H54 (cell line): ENCODE measurements at places on chromosomes 3 and 15.

DNA sequence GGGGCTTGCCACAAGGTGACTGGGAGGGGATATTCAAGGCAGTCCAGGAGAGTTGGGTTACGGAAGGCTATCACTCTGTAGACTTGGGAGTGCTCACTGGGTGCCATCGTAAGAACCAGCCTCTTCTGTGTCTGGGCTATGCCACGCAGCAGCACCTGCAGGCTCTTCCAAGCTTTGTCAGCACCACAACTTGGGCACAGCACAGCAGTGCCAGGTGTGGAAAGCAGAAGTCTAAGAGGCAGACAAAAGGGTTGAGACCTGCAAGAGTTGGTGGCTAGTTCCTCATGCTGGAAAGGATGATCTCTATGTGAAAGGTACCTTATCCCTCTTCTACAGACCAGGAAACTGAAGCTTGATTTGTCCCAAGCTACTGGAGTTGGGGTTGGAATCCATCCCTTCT lies 15.8 kb downstream of the CX3CR1 start:
- no peak for DNase-seq

- DNase-seq = no peak
These were observed 3.6 kb downstream of the ZNF589 start for GRCh38 chr3:48244461-48244860.

DNA sequence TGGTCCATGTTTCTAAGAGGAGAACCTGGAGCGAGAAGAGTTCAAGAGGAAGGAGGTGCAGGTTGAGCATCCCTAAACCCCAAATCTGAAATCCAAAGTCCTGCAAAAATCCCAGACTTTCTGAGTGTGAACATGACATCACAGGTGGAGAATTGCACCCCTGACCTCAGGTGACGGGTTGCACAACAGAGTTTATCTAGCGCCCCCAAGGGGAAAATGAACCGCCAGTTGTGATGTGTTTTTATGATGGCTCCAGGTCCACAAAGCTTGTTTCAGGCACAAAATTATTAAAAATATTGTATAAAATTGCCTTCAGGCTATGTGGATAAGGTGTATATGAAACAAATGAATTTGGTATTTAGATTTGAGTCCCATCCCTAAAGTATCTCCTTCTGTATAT lies 420.0 kb downstream of the GABRB3 start:
- DNase-seq = no peak

- no peak for DNase-seq
These were observed 342.4 kb upstream of the THBS1 start for GRCh38 chr15:39238443-39238842.

- DNase-seq = no peak
These were observed 76.3 kb downstream of the PDZRN3 start for GRCh38 chr3:73548436-73548835.

DNA sequence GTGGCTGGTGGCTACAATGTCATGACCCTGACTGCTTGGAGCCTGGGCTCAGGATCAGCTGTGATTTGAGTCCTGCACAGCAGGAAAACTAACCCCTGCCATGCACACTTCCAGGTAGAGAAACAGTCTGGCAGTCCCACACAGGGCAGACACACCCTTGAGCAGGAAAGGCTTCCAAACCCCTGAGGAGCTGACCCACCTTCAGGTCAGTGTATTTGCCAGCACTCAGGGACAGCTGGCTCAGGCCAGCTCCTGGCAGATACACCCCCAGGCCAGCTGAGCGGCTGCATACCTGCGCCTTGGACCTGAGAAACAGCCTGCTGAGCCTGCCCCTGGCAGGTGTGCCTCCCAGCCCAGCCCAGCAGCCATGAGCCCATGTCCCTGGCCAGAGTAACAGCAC lies 22.2 kb upstream of the CDAN1 start:
- DNase-seq = no peak

- DNase-seq = no peak
These were observed 34.9 kb upstream of the ARL8B start for GRCh38 chr3:5087209-5087608.

DNA sequence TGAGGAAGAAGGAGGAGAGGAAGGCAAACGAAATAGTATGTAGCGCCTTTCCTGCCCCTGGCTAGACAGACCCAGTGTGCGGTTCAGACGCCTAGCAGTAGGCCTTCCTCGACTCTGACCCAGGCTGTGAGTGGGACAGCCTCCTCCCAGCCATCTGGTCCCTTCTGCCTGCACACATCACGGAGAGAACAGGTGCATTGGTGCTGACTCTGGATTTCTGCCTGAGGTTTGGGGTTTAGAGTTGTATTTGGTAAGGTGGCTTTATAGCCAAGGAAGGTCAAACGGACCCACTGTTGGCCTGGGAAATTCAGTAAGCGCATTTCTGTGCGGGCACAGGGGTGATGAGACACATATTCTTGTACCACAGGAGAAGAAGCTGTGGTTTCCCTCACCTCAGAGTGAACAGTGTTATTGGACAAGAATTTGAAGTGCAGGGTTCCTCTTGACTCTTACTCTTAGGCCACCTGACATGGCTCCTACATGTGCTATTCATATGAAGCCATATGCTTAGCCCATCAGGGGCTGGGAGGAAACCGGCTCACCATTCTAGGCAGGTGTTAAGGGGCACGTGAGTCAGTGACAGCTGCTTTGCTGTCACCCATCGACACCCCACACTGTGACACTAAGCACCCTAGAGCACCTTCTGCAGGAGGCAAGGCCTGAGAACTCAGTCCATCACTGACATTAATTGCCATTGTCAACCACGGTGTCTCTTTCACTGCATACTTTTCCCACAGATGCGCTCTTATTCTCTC lies 143.3 kb downstream of the CHDH start:
- no peak for DNase-seq

DNA sequence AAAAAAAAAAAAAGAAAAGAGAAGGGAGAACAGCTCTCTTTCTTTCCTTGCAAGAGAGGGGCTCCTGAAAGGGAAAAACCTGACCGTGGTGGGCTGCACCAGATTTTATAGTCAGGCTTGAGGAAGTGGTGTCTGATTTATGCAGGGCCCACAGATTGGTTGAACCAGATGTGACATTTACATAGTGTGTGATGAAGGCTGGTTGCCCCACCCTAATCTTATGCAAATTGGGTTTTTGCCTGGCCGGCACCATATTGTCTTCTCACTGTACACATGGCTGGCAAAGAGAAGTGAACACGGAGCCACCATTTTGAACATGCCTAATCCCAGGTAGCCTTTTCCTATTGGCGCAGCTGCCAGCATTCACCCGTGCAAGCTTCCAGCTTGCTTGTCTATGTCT lies 154.4 kb downstream of the OXSM start:
- no peak for DNase-seq

DNA sequence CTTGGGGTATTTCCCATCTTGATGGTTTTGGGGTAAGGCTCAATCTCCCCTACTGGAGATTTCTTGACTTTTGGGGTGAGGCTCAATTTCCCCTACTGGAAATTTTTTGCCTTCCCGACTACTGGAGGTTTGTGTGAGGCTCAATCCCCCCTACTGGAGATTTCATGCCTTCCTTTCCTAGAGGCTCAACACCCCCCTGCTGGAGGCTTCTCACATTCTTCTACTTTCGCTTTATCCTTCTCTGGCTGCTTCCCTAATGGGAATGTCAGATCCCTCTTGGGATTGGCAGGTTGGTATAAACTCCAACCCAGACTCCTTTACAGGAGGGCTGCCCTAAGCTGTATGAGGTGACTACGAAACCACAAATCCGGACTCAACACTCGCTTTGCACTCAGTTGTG lies 49.2 kb downstream of the KATNBL1 start:
- no peak for DNase-seq
